SHP77 (cell line): ENCODE measurements at places on chromosomes 7 and 10.
A peak's percentile ranks its signal among the peaks of the same experiment; 100 is the strongest.

GRCh38 chr10:125344573-125345171, 184.3 kb upstream of the CTBP2 start:
- no peak for DNase-seq

DNA sequence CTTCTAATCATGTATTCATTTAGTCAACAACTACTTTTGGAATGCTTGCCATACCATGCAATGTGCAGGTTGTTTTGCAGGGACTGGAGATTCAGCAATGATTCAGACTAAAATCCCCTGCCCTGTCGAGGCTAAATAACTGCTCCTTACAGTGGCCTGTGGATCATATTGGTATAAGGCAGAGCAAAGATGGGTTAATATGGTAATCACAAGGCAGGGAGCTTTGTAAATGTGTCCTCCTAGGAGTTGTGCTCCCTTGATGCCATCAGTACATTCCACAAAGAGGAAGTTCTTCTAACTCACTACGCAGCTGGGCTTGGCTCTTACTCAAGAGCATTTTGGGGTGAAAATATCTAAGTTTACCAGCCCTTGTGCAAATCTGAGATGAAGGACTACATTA, 614 bp upstream of the IFIT2 start:
- no peak for DNase-seq

- DNase-seq: no peak
Measured at GRCh38 chr7:113892818-113893217, 26.0 kb downstream of the PPP1R3A start.

GRCh38 chr10:4243651-4244050, 458.6 kb upstream of the KLF6 start:
- no peak for DNase-seq

- no peak for DNase-seq
Measured at GRCh38 chr10:46019569-46020343, 10.7 kb downstream of the NCOA4 start.

GRCh38 chr7:80078159-80078731, 56.4 kb upstream of the GNAI1 start:
- DNase-seq: no peak

DNA sequence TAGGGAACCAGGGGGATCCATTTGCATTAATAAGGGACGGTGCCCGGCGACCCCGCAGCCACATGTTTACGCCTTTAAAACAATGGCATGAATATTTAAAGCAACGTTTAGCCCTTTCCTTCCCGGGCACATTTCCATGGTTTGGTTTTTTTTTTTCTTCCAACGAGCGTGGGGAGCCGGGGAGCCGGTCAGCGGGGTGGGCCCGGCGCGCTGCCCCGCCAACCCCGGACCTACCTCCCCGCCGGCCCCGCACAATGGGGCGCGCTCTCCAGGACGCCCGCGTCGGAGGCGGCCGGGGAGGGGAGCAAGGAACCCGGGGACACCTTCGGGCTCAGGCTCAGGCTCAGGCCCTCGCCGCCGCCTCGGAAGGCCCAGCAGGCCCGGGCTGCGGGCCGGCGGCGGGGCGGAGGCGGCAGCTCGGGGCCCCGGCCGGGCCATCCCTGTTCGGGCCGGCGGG, 1.0 kb downstream of the SEPHS1 start:
- no peak for DNase-seq

- peak; percentile 41 for DNase-seq
Measured at GRCh38 chr7:1510780-1511154, 6.6 kb upstream of the INTS1 start.

DNA sequence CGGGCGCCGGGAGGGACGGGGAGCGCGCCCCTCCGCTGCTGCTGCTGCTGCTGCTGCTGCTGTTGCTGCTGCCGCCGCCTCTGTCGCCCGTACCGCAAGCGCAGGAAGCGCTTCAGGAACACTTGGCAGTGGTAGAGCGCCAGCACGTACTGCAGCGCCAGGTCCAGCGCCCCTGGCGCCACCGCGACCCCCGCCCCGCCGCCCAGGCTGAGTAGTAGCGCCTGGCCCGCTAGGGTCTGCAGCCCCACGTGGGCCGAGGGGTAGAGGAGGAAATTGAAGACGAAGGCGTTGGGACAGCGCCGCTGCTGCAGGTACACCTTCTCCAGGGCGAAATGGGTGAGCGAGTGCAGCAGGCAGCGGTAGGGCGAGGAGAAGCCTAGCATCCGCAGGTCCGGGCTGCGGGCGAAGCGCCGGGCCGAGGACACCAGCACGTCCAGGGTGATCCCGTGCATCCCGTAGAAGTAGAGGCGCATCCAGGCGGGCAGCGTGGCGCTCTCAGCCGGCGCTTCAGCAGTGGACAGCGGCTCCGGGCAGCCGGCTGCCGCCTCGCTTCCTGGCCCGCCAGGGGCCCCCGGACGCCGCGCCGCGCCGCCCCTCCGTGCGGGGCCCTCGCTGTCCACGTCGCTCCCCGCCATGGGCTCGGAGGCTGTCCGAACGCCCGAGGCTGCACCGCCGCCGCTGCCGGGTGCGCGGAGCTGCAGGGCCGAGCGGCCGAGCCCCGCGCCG, at the start of gene TMEM229A:
Gene TMEM229A (minus strand): TSS at position 699 of the 726 bp plus-strand sequence. CDS start 64 bp downstream, at position 635.
- DNase-seq: peak; percentile 24

DNA sequence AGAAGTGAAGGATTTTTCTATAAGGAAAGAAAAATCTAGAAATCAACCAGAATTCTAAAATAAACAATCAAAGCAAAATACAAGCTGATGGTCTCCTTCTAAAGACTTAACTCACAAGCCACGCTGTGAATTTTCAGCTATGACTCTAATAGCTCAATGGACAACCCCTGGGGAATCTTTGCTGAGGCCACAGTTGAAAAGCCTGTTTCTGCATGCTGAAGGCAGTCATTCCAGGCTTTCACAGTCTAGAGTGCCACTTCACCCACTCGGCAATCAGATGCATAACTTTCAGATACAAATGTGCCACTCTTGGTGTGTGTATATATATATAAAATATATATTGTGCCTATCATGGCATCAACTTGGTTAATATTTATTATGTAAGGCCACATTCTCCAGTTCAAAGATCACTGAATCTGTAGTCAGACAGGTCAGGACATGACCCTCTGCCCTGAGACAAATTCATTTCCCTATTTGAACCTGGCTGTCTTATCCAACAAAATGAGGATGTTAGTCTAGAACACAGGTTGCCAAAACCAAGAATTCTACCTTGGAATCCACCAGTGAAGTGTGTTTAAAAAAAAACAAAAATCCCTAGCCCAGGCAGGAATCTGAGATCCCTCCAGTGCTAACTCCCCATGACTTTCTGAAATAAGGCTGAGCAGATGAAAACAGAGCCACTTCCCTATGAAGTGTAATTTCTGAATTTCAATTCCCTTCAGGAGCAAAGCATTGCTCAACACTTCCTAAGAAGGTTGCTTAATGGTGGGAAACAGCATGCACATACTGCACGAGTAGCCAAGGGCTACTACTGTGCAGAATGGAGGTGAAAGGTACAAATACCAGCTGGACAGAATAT, 9.9 kb downstream of the LIPA start:
- no peak for DNase-seq

GRCh38 chr7:25759748-25760147, 392.2 kb upstream of the NFE2L3 start:
- DNase-seq: no peak

- DNase-seq: no peak
Measured at GRCh38 chr10:33773886-33774480, 439.5 kb upstream of the NRP1 start.

- no peak for DNase-seq
Measured at GRCh38 chr10:35058134-35058533, 32.0 kb downstream of the CUL2 start.

DNA sequence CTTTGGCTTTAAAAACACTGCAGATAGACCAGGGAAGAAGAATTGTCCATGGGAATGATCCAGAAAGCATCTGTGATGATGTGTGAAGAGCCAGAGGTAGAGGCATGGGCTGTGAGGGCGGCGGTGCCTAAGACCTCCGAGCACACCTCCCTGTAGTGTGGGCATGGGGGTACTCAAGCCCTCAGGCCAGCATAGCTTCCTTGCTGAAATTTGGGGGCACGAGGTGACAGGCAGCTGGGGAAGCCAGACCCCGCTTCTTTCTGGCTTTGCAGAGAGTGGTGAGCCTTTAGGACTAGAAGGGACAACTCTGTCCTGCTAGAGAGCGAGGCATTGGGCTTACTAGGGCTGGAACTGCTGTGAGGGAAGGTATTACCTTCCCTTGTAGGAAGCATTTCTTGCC, 187.7 kb upstream of the SH2B2 start:
- no peak for DNase-seq

GRCh38 chr7:18780266-18780665, 284.7 kb downstream of the HDAC9 start:
- DNase-seq: no peak

GRCh38 chr10:91804126-91804510, 5.9 kb downstream of the TNKS2 start:
- DNase-seq: no peak

DNA sequence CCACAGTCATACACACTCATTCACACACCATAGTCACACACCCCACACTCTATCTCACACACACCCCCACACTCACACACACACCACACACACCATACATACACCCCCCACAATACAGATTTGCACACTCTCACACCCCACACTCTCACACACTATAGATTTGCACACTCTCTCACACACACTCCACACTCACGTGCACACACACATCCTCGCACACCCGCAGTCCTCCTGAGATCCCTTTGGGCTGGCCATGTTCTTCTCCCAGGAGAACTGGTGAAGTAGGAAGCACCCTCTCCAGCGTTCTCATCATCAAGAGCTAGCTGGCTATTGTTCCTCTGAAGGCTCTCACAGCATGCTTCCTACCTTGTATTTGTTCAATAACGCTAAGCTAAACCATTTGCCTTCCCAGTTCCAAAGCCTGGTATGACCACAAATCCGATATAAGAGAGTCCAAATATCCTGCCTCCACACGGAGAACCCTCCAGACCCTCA, 86.2 kb downstream of the HECW1 start:
- no peak for DNase-seq

- DNase-seq: peak; percentile 56
Measured at GRCh38 chr10:93495654-93496321, 624 bp upstream of the CEP55 start.

GRCh38 chr7:27170426-27171324, 3.4 kb downstream of the HOXA10 start:
- DNase-seq: no peak
